ENCODE measurements at places on chromosomes 12 and 14.
A peak's percentile ranks its signal among the peaks of the same experiment; 100 is the strongest.

DNA sequence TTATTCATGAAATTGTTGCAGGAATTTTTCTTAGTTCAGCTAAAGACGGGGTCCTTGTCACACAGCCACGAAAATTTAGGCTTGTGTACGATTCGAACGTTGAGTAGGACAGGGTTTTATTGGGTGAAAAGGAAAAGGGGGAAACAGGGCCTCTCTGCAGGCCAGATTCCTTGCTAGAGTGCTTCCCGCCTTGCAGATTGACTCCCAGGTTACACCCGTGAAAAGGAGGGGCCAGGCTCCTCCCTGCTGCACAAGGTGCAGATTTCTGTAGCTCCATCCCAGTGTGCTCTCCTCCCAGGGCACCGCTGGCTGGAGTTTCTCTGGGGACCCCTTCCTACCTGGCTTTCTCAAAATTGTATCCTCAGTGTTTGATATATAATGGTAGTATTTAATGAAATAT, 221.5 kb downstream of the ERC1 start:
- no peak for DNase-seq

- no peak for DNase-seq
These were observed 881 bp upstream of the SOS2 start for GRCh38 chr14:50232276-50232642.

DNA sequence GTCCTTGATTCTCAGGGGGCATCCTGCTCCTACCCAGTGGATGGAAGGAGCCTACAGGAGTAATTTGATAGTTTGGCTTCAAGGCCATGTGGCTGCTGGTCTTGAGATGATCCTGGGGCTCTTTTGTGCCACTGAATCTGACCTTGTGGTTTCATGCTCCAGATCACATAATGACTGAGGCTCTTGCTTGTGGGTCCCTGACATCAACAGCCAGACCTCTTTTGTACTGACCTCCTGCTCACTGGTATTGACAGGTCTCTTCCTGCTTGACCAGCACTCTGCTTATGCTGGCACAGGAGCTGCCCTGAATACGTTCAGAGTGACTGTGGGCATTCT, 23.2 kb upstream of the JPH4 start:
- no peak for DNase-seq

GRCh38 chr14:75554482-75554881, 23.9 kb upstream of the FLVCR2 start:
- DNase-seq = no peak

GRCh38 chr12:106582641-106583230, at the start of gene RFX4:
TSS of gene RFX4 (plus strand) at chr12:106583004. CDS start at chr12:106583321, 317 bp downstream.
- no peak for DNase-seq

GRCh38 chr14:59107819-59108218, 80.6 kb upstream of the DAAM1 start:
- no peak for DNase-seq

- DNase-seq = no peak
These were observed 44.2 kb downstream of the CCDC91 start for GRCh38 chr12:28234444-28234843.

- no peak for DNase-seq
These were observed 136.8 kb upstream of the PRKD1 start for GRCh38 chr14:30064454-30064853.

DNA sequence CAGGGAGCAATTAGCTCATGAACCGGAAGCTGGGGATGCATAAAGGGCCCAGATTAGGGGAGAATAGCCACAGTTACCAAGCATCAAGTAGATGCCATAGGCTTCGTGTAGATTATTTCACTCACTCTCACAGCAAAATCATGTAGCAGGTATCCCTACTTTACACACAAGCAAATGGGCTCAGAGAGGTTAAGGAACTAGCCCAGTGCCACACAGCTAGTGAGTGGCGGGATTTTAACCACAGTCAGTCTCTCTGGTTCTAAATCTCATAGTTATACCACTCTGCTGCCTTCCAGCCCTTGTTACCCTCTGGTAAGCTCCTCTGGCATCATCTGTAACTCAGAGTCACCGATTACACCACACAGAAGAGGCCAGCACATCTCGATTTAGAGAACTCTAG, 49.0 kb downstream of the IQSEC3 start:
- DNase-seq = no peak

DNA sequence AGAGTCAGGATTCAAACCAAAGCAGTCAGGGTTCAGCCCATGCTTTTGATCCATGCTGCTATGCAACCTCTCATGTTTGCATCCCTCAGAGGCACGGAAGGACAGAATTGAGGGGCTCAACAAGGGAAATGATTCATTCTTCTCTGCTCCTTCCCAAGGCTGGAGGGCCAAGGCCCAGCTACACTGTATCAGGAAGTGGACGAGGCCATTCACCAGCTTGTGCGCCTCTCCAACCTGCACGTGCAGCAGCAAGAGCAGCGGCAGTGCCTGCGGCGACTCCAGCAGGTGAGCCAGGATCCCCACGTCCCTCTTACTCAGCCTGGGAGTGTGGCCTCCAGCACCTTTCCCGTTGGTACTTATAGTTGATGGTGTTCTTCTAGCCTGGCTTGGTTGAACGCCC, 8.6 kb downstream of the ARHGEF40 start:
- DNase-seq = no peak

DNA sequence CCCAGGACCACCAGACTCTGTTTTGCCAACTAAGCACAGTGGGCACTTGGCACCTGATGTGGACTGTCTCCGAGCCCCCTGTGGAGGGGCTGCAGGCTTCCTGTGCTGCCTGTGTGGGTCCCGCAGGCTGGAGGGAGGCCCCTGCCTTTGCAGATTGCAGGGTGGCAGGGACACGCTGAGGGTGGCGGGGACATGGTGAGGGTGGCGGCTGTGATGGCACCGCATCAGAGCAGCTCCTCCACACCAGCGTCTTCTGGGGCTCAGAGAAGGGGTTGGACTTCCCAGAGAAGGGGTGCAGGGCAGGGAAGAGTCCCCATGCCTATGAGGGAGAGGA, 8.1 kb downstream of the ZFYVE21 start:
- no peak for DNase-seq

DNA sequence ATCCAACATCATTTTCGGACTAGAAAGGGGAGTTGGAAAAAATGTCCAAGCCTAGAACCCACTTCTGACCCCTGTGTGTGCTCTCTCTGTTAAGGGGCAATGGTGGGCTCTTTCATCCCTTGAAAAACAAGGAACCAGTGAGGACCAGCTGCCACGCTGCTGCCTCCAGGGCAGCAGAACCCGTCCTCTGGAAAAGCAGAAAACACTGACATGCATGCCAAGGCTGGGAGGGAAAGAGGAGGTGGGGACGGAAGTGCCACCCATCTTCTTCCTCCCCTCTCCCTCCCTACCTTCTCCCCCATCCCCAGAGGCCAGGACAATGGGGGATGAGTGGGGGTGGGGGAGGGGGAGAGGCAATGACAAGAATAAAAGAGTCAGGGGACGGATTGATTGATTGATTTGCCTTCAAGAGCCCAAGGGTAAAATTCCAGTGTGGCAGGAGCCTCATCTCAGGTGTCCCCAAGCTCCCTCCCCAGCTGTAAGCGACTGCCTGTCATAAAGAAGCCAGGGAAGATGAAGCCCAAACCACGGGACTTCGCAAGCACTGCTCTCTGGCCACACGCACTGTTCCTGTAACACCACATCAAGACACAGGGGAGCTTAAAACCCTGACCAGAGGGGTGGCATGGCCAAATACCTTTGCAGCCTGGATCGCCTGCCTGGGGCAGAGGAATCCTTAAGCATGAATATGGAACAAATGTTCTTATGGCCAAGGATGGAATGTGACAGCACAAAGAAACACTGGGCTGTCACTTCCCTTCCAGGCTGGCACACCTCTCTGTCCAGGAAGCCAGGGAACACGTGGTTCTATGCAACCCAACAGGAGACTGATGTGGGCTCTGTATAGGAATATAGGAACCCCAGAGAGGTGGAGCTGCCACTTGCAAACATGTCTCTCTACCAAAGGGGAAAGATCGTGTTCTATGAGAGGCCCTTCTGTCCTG, 38.9 kb upstream of the BDKRB2 start:
- DNase-seq = no peak

- no peak for DNase-seq
These were observed 88.9 kb upstream of the FRMD6 start for GRCh38 chr14:51562816-51563215.

- no peak for DNase-seq
These were observed 104.0 kb upstream of the SSTR1 start for GRCh38 chr14:38103542-38104225.

- DNase-seq = peak; percentile 52
These were observed 2.7 kb downstream of the RAP1B start for GRCh38 chr12:68613209-68613904.

DNA sequence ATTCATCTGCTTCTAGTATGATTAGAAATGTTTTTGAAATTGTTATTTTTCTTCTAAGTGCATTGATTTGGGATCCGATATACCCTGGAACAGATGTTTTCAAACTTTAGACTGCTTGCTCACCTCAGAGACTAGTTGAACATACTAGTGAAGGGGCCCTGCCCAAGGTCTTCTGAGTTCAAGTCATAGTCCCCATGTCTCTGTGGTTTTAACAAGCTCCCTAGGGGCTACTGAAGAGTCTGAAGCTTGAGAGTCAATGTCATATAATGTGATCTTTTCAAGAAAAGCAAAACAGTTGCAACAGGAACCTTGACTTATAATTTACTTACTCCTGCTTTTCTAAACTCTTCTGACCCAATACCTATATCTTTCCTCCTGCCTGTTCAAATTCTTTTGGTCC, 7.5 kb upstream of the UBE2N start:
- DNase-seq = no peak

DNA sequence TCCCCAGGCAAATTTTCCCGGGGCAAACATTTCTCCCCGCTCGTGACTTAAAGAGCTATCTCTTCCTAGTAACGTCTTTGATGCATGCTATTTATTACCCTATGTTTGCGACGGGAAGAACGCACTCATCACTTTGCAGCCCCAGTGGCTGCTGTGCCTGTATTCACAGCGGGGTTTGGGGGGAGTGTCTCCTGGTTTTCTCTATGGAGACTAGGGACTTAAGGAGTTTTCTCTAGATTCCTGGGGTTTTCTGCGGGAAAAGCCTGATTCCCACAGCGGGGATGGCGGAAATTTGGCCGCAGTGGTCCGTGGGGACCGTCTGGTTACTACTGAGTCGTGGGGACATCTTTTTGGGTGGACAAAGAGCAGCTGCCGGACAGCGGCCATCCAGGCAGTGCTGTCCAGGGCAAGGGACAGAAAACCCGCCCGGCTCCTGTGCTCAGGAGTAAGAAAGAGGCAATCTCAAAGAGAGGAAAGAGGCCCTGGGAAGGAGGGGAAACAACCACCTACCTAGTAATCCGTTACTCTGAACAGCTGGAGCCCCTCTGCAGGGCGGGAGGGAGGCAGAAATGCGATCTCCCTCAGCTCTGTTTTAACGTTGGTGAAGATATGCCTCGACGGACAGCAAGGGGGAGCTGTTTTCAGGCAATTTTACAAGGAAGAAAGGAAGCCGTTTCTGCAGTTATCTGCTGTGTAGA, 771 bp upstream of the AVPR1A start:
- DNase-seq = peak; percentile 40

DNA sequence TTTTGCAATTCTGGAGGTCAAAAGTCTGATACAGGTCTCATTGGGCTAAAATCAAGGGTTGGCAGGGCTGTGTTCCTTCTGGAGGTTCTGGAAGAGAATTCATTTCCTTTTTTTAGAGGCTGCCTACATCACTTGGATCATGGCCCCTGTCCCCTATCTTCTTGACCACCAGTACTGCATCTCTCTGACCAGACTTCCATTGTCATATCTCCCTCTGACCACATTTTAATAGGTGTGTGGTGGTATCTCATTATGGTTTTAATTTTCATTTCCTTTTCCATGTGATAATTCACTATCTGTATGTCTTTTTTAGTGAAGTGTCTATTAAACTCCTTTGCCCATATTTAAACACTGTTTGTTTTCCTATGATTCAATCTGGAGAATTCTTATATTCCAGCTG, 215.2 kb upstream of the OTX2 start:
- DNase-seq = no peak

DNA sequence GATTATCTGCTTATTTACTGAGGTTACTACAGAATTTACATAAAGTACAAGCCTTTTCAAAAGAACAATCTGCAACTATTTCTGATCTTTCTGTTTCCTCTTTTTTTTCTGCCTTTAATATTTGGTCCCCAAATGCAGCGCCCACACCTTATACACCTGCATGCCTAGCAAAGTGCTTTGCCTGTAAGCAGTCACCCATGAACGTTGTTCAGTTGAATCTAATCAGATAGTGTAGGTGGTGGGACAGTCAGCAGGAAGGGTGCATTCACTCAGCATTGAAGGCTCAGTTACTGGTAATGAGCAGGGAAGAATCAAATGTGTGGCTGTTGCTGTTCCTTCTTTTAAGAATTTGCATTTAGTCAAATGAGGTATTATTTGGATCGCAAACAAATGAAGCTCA, 108.4 kb downstream of the GPR135 start:
- no peak for DNase-seq

DNA sequence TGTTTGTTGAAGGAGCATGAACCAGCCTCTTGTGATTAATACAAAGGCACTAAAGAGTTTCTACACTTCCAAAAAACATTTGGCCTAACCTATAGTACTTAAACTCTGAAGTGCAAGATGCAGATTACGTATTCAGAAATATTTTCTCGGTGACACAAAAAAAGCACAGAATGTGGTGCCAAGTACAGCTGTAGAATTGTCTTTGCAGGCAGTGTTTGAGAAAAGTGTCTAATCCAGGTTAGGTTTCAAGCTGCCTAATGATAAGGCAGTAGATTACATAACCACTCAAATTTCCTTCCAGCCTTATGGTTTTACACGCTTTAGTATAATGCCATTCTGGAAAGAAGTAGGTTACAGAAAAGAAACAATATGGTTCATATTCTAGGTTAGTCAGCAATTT, 205.2 kb downstream of the KLHL28 start:
- no peak for DNase-seq

GRCh38 chr14:104294983-104295680, 156.7 kb downstream of the KIF26A start:
- no peak for DNase-seq

DNA sequence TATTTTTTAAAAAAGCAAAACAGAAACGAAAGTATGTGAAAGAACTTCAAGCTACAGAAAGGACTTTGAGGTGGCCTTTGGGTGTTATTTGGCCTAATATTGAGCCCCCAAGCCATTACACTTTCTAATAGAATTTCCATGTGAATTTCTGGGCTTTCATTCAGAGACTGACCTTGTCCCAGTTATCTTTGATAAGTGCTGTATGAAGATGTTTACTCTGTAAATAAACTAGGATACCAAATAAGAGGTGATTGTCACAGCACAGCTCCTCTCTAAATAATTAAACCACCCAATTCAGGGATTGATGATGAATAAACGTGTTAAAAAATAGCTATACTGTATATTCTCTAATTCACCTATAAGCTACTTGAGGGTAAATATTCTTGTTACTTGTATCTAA, 32.8 kb upstream of the PPFIBP1 start:
- no peak for DNase-seq
